ENCODE measurements at places on chromosomes 3 and 15.

DNA sequence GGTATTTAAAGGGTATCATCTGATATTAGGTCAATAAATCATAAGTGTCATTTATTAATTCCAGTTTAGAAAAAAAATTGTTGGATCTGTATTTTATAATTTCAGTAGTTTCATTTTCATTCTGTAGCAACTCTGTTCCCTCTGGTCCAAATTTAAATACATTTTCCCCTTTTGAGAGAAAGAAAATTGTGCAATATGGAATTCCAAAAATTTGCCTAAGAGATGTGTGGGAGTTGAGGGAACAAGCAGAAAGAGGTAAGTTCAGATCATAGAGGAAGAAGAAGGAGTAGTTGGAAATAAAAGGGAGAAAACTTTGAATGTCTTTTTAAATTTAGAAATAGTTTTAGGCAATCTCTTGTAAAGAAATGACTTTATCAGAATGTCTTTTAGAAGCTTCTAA is 48.9 kb upstream of the MME start:
- no peak for DNase-seq

GRCh38 chr3:101381809-101382208 is 61.4 kb upstream of the IMPG2 start:
- DNase-seq, result no peak

GRCh38 chr3:20095470-20095869 is 55.2 kb downstream of the KAT2B start:
- DNase-seq, result no peak

GRCh38 chr3:9676785-9677184 is 26.8 kb upstream of the CPNE9 start:
- no peak for DNase-seq
